ENCODE measurements at places on chromosomes 2 and 18.

GRCh38 chr2:32061973-32062861, 1.1 kb upstream of the SPAST start:
- DNase-seq, result peak; percentile 83

- DNase-seq, result no peak
Observed at GRCh38 chr2:187091664-187092063, 242.7 kb upstream of the ZSWIM2 start.

DNA sequence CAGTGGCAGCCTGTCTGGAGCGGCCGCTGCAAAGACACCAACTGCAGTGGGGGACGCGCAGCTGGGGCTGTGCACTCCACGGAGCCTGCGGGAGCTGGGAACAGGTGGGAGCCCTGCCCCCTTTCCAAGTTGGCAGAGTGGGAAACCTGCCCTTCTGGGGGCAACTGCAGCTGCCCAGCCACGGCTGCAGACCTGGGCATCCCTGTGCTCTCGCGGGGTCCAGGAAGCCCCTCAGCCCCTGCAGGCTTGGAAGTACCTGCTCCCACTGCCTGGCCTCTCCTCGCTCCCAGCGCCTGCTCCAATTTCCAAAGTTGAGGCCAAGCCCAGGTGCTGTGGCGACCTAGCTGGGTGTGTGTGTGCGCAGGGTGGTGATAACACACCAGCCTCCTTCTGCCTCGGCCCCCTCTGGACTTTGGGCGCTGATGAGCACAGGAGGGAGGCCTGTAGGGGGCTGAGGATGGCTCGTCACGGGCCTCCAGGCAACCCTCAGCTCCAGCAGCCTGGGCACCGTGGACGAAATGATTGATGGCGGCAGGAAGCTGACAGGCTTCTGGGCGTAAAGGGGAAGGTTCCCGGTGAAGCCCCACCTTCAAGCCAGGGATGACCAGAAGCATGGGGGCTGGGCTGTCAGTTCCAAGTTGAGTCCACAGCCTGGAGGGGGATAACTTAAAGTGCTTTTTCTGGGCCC, 76.9 kb downstream of the PTPN4 start:
- DNase-seq, result no peak

GRCh38 chr2:164560181-164560792, 61.0 kb downstream of the GRB14 start:
- DNase-seq, result peak; percentile 48

- peak; percentile 23 for DNase-seq
Observed at GRCh38 chr2:71531522-71532047, 78.2 kb downstream of the DYSF start.

DNA sequence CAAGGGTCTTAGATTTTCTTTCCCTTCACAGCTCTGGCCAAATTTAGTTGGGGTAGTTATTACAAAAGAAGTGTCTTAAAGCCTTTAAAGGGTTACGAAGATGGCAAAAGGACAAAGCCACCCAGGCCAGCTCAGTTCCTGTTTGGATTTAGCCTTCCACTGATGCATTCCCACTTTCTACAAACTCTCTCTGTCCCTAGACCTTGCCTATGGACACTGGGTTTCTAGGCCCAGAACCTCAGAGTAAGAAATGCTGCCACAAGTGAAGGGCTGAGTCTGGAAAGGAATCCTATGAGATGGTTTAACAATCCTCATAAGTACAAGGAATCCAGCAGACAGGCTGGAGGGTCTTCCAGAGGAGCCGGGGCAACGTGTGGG, 13.4 kb downstream of the NFE2L2 start:
- no peak for DNase-seq

- no peak for DNase-seq
Observed at GRCh38 chr18:21525916-21526315, 74.6 kb downstream of the ESCO1 start.

GRCh38 chr2:20178249-20178607, 46.7 kb downstream of the SDC1 start:
- no peak for DNase-seq

DNA sequence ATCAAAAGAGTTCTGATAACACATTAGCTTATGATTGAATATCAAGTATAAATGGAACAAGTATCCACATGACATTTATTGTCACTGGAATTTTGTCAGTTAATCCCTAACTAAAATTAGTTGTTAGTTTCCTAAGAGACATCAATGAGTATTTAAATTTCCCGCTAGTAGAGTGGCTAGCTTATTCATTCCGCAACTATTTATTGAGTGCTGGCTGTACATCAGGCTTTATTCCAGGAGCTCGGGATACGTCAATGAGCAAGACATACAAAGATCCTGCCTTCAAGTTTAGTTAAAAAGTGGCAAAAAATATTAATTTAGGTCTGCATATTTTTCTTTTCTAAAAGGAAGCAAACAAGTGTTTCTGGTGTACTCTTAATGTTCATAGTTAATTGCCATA, 59.3 kb downstream of the PRKRA start:
- DNase-seq, result no peak

DNA sequence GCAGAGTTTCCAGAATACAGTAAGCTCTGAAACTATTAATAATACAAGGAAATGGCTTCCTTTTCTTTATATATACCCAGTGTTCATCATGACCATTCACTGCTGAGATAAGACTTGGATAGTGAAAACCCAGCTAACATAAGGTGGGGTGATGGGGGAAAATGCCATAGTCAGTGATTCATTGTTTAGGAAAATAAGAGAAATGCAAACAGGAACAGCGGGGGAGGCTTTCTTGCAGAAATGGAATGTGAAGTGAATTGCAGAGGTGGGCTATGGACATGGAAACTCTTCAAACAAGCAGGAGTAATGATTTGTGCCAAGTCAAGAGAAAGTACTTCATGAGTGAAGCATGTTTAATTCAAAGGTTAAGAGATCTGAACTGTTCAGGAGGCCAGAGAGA, 519.4 kb downstream of the TDRD15 start:
- DNase-seq, result no peak

GRCh38 chr18:39558658-39559057, 1993.1 kb upstream of the CELF4 start:
- peak; percentile 16 for DNase-seq

DNA sequence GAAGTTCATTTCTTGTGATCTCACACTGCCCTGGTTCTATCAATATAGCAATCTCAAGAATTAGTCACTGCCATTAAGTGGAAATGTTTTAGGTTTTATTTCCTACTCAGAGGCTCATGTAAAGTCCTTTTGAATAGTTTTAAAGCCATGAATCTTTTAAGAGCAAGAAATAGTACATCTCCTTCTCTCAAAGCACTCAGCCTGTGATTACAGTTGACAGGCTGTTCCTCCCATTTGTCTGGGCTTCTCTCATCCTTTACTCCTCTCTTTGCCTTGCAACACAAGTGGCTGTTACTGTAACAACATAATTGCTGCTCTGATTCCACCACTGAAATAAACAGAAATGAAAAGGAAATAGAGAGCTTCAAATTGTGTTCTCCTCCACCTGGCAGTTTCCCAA, 18.4 kb downstream of the GRP start:
- DNase-seq, result no peak

DNA sequence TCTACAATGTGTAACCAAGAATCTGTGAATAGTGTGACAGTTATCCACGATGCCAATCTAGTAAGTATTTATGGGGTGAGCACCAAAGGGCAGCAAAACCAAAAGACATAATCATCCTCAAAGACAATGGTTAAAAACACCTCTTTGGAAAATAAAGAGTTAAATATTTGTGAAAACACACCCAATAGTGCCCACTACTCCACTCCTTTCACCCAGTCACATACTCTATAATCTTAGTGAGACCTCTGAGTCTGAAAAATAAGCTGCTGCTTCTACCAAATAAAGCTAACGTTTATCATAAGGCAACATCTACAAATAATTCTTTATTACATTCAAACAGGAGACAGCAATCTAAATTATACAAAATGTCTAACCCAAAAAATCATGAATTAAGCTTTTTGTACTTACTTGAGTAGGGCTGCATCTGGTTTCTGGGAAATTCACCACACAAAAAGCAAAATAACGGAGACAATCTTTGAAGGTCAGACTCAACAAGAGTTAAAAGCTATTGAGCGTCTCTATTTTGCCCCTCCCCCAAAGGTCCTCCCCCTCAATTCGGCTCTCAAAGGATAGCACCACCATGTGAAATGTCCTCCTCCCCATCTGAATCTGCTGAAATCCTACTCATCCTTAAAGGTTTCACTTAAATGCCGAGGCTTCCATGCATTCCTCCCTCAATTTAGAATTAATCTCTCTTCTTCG, 2.0 kb downstream of the RAPH1 start:
- peak; percentile 71 for DNase-seq

GRCh38 chr2:118061135-118061955, 26.9 kb upstream of the INSIG2 start:
- peak; percentile 88 for DNase-seq

GRCh38 chr2:177964892-177965291, 107.7 kb downstream of the PDE11A start:
- DNase-seq, result no peak

DNA sequence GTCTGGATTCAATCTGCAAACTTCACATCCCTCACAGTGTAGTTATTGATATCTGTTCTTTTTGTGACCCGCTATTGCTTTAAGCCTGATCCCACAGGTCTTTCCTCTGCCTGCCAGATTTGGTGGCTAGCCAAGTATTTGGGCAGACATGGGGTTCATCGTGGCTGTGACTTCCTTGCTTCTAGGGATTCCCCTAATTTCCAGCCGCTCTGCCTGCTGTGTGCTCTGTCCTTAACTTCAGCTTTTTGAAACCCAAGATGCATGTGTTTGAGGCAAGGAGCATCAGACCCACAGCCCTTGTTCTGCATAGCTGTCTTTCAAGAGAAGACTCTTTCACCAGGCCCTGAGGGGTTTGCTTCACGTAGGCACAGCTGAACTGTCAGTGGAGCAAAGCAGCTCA, 54.2 kb downstream of the NCAPH start:
- no peak for DNase-seq

- DNase-seq, result no peak
Observed at GRCh38 chr2:168552450-168552856, 96.4 kb downstream of the CERS6 start.

DNA sequence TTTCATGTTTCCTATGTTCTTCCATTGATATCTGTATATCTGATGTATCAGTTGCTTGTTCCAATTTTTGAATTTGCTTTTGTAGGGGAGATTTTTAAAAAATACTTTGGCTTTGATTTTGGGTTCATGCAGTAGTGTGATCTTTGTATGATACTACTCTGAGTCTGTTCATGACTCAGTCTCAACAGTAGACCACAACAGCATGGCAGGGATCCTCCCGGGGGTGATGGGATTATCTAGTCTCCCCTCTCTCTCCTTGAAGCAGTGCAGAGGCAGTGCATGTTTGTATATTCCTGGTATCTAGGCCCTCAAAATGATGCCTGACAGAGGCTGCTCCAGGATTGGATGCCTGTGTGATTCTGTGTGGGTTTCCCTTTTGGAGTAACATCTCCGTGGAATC, 55.3 kb downstream of the G6PC2 start:
- no peak for DNase-seq

GRCh38 chr2:88959480-88960204, 268.2 kb downstream of the RPIA start:
- DNase-seq, result peak; percentile 19

DNA sequence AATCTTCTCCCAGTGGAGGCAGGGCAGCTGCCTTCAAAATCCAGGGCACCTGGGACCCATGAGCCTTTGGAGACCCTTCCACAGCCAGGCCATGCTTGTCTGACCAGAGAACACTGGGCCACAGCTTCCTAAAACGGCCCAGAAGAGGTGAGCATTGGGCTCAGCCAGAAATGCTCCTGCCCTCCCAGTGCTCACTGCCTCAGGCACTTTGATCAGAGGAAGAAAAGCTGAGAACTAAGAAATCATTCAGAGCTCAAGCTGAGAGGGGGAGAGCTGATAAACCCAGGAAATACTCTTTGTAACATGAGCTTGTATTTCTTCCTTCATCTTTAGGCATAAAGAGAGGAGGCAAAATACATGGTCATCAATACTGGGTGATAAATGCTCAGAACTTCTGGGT, 365.5 kb upstream of the KLHL29 start:
- DNase-seq, result no peak

- no peak for DNase-seq
Observed at GRCh38 chr2:168432100-168432499, 24.0 kb upstream of the CERS6 start.

GRCh38 chr2:234420408-234420807, 76.5 kb downstream of the ARL4C start:
- no peak for DNase-seq

- no peak for DNase-seq
Observed at GRCh38 chr2:164746713-164747112, 94.9 kb downstream of the COBLL1 start.

GRCh38 chr2:175111200-175111657, 56.8 kb downstream of the ATF2 start:
- peak; percentile 68 for DNase-seq

All from cardiac muscle cell (in vitro differentiated cells and primary cell).